T-helper 17 cell (primary cell): ENCODE measurements at places on chromosomes 7 and 10.

DNA sequence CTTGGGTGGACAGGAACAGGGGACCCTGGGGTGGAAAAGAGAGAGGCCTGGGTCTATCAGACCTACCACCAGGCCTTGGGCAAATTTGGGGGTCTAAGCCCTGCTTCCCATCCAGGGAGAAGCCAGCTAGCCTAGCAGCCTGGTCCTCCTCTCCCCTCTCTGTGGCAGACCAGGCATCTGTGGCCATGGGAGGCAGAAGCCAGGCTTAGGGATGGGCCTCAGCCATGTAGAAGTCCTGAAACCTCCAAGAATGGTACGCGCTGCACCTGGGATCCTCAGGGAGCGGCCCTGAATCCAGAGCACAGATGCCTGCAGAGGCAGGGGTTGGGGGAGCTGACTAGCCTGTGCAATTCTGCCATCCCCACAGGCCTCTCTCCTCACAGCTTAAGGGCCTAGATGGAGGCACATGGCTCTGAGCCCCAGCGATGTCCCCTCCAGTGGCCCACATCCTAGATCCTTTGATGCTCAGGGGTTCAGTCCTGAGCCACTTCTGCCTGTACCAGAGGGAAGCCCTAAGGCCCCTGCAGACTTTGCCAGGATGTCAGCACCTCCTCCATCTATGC, 21.2 kb downstream of the GRID1 start:
- H3K4me3 ChIP-seq: no peak overlapping the region
- no peak for DNase-seq
- peaks cover 46% of the 10 kb centered on the region for H3K27me3 ChIP-seq
- peaks cover 2% of the 10 kb centered on the region for H3K36me3 ChIP-seq

DNA sequence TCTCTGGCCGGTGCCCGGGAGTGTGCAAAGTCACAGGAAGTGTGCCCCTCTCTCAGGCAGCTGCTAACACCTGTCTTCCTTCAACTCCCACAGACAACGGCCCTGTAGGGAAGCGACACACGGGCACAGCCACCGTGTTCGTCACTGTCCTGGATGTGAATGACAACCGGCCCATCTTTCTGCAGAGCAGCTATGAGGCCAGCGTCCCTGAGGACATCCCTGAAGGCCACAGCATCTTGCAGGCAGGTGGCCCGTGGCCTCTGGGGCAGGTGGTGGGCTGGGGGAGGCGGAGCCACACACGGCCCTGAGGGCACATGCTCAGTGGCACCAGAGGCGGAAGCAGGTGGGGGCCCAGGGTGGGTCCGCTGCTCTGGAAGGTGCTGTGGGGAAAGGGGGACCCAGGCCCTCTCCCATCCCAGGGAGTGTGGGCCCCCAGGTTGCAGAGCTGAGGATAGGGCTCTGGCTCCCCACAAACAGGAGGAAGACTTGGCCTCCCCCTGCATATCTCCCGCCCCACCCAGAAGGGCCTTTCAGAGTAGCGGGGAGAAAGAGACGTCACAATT, 6.9 kb downstream of the C10orf105 start:
- H3K27ac ChIP-seq: peak overlapping the region; percentile 99
- H3K4me3 ChIP-seq: peak overlapping the region; percentile 91
- H3K27me3 ChIP-seq: no peaks in the 10 kb centered on the region
- peaks cover 61% of the 10 kb centered on the region for H3K4me1 ChIP-seq
- no peaks in the 10 kb centered on the region for H3K36me3 ChIP-seq

GRCh38 chr7:73829921-73830680, 695 bp upstream of the CLDN4 start:
- DNase-seq: no peak
- H3K27me3 ChIP-seq: no peaks in the 10 kb centered on the region
- H3K4me1 ChIP-seq: peaks cover 30% of the 10 kb centered on the region
- peak overlapping the region; percentile 41 for H3K27ac ChIP-seq
- H3K4me3 ChIP-seq: no peak overlapping the region

GRCh38 chr7:54783952-54784351, 24.9 kb upstream of the SEC61G start:
- no peak overlapping the region for H3K27ac ChIP-seq
- H3K4me1 ChIP-seq: peaks cover 5% of the 10 kb centered on the region
- H3K4me3 ChIP-seq: no peak overlapping the region
- peaks cover 56% of the 10 kb centered on the region for H3K27me3 ChIP-seq

DNA sequence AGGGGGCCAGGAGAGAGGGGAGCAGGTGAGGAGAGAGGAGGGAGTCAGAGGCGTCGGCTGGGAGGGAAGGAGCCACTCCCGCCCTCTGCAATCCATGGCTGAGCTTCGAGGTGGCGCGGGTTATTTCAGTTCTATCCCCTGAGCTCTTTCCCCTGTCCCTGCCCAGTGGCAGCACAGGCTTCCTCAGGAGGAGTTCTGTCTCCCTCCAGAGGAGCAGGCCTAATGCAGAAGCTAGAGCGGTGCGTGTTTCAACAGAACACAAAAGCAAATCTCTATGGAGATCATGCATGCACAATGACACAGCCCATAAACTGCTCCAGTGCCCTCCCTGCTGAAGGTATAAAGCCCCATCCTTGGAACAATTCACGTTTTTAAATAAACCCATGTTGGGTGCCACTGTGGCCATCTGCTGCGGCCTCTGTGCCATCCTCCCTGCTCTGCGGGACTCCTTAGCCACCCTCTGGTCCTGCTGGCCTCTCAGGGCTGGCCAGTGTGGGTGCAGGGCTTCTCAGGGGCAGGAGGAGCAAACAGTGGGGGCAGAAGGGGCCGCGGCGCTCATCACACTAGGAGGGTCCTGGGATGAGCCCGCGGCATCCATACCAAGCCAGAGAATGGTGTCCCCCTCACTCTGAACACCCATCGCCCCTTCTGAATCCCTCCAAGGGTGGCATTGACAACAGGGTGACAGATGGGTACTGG, 192.6 kb upstream of the LYZL2 start:
- H3K36me3 ChIP-seq: no peaks in the 10 kb centered on the region
- peaks cover 7% of the 10 kb centered on the region for H3K27me3 ChIP-seq
- peak overlapping the region; percentile 45 for H3K27ac ChIP-seq
- DNase-seq: no peak
- H3K4me3 ChIP-seq: no peak overlapping the region

DNA sequence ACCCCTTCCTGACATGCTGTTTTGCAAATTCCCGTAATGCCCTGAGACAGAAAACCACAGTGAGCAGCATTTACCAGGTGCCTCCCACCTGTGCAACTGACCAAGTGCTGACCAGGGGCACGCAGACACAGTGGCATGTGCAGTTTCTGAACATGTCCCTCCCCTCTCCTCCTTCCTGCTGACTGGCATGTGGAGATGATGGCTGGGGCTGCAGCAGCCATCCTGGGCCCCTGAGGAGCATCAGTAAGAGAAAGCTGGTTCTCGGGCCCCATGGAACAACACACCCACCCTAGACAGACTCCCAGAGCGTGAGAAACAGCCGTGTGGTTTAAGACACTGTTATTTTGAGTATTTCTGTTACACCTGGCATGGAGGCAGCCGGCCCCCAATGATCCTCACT, 66.2 kb upstream of the PDGFA start:
- no peak overlapping the region for H3K4me3 ChIP-seq
- H3K4me1 ChIP-seq: peaks cover 15% of the 10 kb centered on the region
- H3K27ac ChIP-seq: peak overlapping the region; percentile 99
- DNase-seq: no peak

- no peak overlapping the region for H3K4me3 ChIP-seq
- no peaks in the 10 kb centered on the region for H3K36me3 ChIP-seq
- H3K4me1 ChIP-seq: peaks cover 15% of the 10 kb centered on the region
- H3K27me3 ChIP-seq: peaks cover 6% of the 10 kb centered on the region
- no peak overlapping the region for H3K27ac ChIP-seq
Observed at GRCh38 chr10:86047588-86047987, 319.0 kb downstream of the GRID1 start.

DNA sequence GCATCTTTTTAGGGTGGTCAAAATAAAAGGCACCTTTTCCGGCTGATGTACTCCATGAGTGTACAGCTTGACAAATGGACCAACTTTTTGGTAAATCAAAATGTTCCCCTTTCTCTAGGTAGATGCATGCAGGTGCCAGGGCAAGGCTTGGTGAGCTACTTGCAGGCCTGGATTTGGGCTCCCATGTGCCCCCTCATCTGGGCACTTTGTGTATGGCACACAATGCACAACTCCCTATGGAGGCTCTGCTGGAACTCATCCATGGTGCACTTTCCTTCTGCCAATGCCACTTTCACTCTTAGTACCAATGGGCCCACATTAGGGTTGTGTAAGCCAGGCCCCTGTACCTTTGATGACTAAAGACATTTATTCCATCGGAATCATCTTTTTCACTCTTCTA, 300.8 kb downstream of the SDHAF3 start:
- H3K4me3 ChIP-seq: no peak overlapping the region
- no peak overlapping the region for H3K27ac ChIP-seq
- H3K36me3 ChIP-seq: no peaks in the 10 kb centered on the region
- no peaks in the 10 kb centered on the region for H3K4me1 ChIP-seq
- DNase-seq: no peak

- peaks cover 3% of the 10 kb centered on the region for H3K4me1 ChIP-seq
- H3K27ac ChIP-seq: no peak overlapping the region
- no peak overlapping the region for H3K4me3 ChIP-seq
- no peak for DNase-seq
- no peaks in the 10 kb centered on the region for H3K36me3 ChIP-seq
- peaks cover 17% of the 10 kb centered on the region for H3K27me3 ChIP-seq
Observed at GRCh38 chr7:512541-513311, 6.9 kb downstream of the PDGFA start.

GRCh38 chr10:114515298-114515914, 111.1 kb upstream of the AFAP1L2 start:
- peaks cover 75% of the 10 kb centered on the region for H3K4me1 ChIP-seq
- DNase-seq: no peak
- peaks cover 3% of the 10 kb centered on the region for H3K36me3 ChIP-seq
- no peak overlapping the region for H3K4me3 ChIP-seq

GRCh38 chr7:96713037-96713436, 3.4 kb upstream of the SEM1 start:
- no peak for DNase-seq
- H3K27me3 ChIP-seq: peaks cover 25% of the 10 kb centered on the region
- H3K4me3 ChIP-seq: no peak overlapping the region
- no peaks in the 10 kb centered on the region for H3K36me3 ChIP-seq
- peaks cover 9% of the 10 kb centered on the region for H3K4me1 ChIP-seq

DNA sequence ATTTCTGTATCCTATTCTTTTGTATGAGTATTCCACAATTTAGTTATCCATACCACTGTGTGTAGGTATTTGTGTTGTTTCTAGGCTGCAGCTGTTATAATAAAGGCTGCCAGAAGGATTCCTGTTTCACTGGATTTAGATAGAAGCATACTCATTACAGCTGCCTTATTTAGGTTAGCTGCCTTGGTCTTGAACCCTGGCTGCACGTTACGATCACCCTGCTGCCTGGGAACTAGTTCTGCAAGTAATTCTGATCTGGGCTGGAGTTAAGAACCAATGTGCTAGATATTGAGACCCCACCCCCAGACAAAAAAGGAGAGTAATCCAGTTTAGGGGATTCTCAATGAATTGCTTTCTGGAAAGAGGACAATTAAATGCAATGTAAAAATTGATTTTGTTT, 43.1 kb downstream of the CCDC71L start:
- H3K27me3 ChIP-seq: no peaks in the 10 kb centered on the region
- H3K27ac ChIP-seq: no peak overlapping the region
- no peak overlapping the region for H3K4me3 ChIP-seq
- peaks cover 10% of the 10 kb centered on the region for H3K36me3 ChIP-seq

GRCh38 chr10:131450216-131450765, 138.8 kb upstream of the TCERG1L start:
- no peak overlapping the region for H3K27ac ChIP-seq
- no peaks in the 10 kb centered on the region for H3K36me3 ChIP-seq
- DNase-seq: no peak
